ENCODE measurements at places on chromosomes 13 and 19.

DNA sequence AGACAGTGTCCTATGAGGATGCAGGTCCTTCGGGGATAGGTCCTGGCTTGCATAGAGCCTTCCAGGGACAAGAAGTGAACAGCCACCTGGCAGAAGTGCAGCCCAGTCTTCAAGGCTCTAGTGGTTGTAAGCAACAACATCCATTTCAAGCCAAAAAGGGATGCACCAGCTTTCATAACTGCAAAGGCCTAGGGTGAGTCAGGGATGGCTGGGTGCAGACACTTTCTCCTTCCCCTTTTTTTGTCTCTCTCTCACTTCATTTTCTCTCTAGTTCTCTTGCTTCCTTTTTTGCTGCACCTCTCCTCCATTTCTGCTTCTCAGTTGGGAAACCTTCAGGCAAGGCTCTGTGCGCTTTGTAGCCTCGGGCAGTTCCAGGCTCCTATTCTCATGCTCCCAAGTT, 196.2 kb upstream of the ZNF536 start:
- DNase-seq, result no peak

- DNase-seq, result no peak
Measured at GRCh38 chr19:46578450-46578849, 22.7 kb upstream of the CALM3 start.

GRCh38 chr13:100513987-100514670, 74.5 kb downstream of the GGACT start:
- DNase-seq, result no peak

- no peak for DNase-seq
Measured at GRCh38 chr19:20209051-20209450, 42.0 kb downstream of the ZNF486 start.

GRCh38 chr13:42017264-42017663, 31.2 kb upstream of the DGKH start:
- DNase-seq, result no peak

- no peak for DNase-seq
Measured at GRCh38 chr13:62906896-62907295, 1491.2 kb upstream of the PCDH20 start.

DNA sequence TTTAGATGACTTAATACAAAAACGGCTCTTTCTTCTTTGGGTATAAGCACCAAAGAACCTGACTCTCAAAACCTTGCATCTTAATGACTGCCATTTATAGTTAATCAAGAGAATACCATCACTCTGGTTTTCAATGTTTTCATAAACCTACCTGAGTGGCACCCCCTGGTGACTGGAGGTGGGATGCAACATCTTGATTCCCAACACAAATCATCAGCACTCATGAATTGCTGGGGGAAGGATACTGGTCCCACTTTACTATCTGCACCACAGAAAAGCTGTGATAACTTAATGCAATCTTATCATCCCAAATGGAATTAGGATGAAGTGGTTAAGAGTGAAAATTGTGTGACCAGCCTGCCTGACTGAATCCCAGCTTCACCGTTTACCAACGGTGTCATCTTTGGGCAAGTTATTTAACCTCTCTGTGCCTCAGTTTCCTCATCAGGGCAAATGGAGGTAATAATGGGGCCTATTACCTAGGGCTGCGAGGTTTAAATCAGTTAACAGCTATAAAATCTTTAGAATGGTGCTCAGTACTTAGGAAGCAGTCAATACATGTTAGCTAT, 366.4 kb downstream of the KLF12 start:
- no peak for DNase-seq

DNA sequence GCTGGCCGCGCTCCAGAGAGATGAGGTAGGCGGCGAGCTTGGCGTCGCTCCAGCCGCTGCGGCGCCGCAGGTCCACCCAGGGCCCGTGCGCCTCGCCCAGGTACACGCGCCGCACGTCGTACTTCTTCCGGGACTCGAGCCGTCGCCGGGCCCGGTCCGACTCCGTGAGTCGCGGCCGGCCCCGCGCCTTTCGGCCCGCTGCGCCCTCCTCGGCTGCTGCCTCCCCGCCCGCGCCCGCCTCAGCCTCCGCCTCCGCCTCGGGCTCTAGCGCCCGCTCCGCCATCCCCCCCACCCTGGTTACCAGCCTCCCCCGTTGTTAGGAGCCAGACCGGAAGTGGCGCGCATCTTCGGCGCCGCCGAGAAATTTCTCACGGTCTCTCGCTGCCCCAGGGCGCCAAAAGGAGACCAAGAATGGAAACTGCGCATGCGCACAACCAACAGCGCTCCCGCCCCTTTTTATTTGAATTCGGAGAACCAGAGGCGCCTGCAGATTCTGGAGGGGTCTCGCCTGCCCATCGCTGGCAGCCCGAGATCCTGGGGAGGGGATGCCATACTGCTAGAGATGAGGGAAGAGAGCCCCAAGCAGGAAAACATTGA, at the start of gene ZNF653:
TSS of gene ZNF653 (minus strand) at position 336 of the 597 bp plus-strand sequence. CDS start at position 283, 53 bp downstream.
- peak; percentile 95 for DNase-seq

- DNase-seq, result no peak
Measured at GRCh38 chr13:27658546-27658945, 36.9 kb downstream of the POLR1D start.

DNA sequence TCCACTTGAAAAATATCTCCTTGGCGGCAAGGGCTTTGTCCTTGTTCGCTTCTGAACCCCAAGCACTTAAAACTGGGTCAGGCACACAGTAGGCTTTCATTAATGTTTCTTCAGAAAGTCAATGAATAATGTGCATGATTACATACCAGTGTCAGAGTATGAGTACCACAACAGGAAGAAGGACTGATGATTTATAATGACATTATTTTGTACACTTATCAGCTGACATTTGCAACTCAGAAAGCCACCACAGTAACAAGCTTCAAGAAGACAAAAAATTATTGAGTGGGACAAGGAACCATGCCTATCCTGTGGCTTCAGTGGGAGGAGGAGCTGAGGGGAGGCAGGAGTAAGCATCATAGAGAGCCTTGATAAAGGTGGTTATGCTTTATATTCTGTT, 10.0 kb downstream of the POLR1D start:
- no peak for DNase-seq

GRCh38 chr19:10946958-10947657, 13.7 kb upstream of the SMARCA4 start:
- DNase-seq, result no peak

GRCh38 chr13:40043764-40044163, 388.3 kb downstream of the COG6 start:
- DNase-seq, result no peak
